ENCODE measurements at places on chromosomes 5 and 9.

- DNase-seq: no peak
These were observed 26.2 kb downstream of the TRIM32 start for GRCh38 chr9:116713271-116713670.

- DNase-seq: no peak
These were observed 102.9 kb upstream of the APC start for GRCh38 chr5:112634796-112635195.

DNA sequence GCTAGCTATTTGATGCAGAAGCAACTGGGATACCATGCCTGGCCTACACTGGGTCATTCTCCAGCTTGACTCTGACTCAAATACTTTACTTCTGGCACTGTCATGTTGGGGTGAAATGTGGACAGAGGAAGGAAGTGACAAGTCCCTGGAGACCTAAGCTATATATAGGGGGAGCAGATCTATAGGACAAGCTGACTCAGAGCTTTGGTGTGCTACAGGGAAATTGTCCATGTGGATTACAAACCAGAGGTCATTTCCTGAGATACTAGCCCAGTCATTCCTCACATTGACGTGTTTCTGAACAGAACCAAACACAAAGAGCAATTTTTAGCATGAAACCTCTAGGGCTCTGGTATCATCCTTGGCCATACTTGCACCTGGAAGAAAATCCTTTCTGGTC is 531.6 kb upstream of the CLINT1 start:
- DNase-seq: no peak

GRCh38 chr5:59401637-59402036 is 491.9 kb downstream of the PDE4D start:
- no peak for DNase-seq

DNA sequence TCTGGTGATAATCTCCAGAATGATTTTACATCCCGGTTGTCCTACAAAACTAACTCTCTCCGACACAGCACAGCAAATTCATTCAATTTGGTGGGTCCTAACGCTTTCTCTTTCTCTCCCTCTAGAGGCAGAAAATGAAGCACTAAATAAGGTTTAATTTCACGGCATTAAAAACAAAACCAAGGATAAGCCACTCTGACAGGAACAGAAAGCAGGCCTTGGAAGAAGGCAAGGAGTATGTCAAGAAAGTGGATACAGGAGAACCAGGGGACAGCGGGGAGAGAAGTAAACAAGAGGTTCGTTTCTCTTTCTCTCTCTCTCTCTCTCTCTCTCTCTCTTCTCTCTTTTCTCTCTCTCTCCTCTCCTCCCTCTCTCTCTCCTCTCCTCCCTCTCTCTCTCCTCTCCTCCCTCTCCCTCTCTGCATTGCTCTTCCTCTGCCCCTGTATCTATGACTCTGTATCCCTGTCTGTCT is 49.8 kb downstream of the EBF1 start:
- DNase-seq: no peak

- DNase-seq: no peak
These were observed 97.1 kb downstream of the PJA2 start for GRCh38 chr5:109312695-109313094.

GRCh38 chr5:149128023-149128875 is 13.0 kb upstream of the ABLIM3 start:
- DNase-seq: no peak

GRCh38 chr9:137763271-137763955 is 114.2 kb upstream of the CACNA1B start:
- no peak for DNase-seq

- DNase-seq: no peak
These were observed 1643.0 kb upstream of the CDH6 start for GRCh38 chr5:29550523-29550922.

- no peak for DNase-seq
These were observed 234.1 kb downstream of the AUH start for GRCh38 chr9:91127653-91128052.

DNA sequence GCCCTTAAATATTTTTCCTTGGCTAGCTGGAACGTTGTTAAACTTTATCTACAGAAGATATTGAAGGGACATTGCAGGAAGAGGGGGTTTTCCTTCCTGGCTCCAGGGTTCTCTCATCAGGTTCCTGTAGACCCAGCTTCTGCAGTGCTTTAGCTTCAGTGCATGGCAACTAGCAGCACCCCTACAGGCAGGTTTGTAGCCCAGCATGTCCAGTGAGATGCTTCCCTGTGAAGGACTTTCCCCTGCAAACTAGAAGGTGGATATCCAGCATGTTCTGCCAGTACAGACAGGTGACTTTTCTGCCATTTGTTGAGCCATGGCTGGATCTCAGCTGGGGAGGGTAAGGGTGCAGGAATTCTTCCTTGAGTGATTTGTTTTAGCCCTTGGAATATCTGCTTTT is 10.4 kb downstream of the CCL28 start:
- DNase-seq: no peak

DNA sequence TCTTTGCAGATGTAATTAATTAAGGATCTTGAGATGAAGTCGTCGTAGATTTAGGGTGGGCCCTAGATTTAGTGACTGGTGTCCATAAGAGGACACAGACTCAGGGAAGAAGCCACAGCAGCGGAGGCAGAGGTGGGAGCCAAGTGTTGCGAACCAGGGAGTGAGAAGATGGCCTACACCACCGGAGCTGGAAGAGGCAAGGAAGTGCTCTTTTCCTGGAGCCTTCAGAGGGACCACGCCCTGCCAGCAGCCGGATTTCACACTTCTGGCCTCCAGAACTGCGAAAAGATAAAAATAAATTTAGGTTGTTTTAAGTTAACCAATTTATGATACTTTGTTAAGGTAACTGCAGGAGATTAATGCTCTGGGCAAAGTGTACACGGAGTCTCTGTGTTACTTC is 30.7 kb downstream of the EHMT1 start:
- no peak for DNase-seq

DNA sequence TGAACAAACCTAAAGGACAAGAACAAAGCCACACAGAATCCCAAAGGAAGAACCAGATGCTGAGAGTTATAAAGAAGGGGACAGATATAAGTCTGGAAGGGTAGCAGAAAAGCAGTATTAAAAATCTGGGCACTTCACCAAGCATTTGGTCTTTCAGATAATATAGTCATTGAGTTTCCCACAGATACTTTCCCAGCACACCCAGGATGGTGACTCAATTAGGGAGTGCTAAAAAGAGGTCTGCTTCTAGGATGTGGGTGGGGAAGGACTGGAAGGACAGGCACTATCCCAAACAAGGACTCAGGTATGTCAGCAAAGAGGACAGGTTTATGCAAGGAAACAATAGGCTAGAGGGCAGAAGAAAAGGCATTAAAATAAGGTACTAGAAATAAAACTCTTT is 59.3 kb downstream of the DIAPH1 start:
- DNase-seq: no peak

GRCh38 chr5:67902497-67902830 is 313.1 kb upstream of the PIK3R1 start:
- DNase-seq: no peak

GRCh38 chr9:26812217-26812616 is 80.4 kb downstream of the CAAP1 start:
- DNase-seq: no peak

DNA sequence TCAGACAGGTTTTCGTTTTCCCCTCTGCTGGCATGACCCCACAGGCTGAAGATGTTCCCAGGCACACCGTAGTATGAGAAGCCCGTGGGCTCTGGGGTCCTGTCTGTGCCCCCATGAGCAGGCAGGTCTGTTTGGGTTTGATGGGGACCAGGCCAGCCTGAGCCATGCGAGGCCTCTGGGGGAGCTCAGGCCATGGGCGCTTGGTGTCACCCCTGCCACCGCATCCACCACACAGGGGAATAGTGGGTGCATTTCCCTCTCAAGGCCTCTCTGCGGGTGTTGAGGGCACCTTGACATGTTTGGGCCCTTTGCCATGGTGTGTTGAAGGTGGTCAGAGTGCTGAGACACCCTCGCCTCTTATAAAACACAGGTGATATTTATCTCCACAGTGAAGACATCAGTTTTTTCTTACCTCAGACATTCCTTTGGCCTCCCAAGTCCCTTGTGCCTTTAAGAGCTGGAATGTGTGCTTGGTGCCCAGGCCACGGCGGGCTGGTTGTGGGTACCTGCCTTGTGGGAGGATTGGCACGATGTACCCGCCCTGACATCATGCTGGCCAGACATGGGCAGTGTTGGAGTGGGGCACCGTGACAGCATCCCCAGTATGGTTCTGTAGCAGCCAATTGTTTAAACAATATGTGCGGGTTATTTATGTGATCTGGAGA is 68.3 kb downstream of the WNK2 start:
- DNase-seq: no peak

DNA sequence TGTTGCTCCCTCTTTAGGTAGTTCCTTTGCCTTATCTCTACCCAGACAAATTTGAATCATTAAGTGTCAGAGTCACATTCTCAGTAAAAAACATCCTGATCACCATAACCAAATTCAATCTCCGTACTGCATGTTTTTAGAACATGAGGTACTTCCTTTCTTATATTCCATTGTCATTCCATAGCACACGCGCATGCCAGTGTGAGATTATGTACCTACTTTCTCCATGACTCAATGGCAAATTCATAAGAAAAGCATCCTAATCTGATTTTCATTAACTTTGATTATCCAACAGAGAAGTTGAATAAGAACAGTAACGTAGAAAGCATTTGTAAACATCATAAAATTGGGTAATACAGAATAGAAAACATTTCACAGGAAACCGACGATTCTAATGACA is 1118.6 kb upstream of the CDH9 start:
- DNase-seq: no peak

- no peak for DNase-seq
These were observed 488.4 kb downstream of the SEMA5A start for GRCh38 chr5:9057406-9058000.

- peak; percentile 42 for DNase-seq
These were observed 77.0 kb downstream of the CYFIP2 start for GRCh38 chr5:157342822-157343402.
